Activated CD4-positive, alpha-beta T cell treated with anti-CD3 and anti-CD28 coated beads, Interleukin-2, amount 50 U/mL, for 1 hour (primary cell): ENCODE measurements at places on chromosomes 3 and 15.
A peak's percentile ranks its signal among the peaks of the same experiment; 100 is the strongest.

DNA sequence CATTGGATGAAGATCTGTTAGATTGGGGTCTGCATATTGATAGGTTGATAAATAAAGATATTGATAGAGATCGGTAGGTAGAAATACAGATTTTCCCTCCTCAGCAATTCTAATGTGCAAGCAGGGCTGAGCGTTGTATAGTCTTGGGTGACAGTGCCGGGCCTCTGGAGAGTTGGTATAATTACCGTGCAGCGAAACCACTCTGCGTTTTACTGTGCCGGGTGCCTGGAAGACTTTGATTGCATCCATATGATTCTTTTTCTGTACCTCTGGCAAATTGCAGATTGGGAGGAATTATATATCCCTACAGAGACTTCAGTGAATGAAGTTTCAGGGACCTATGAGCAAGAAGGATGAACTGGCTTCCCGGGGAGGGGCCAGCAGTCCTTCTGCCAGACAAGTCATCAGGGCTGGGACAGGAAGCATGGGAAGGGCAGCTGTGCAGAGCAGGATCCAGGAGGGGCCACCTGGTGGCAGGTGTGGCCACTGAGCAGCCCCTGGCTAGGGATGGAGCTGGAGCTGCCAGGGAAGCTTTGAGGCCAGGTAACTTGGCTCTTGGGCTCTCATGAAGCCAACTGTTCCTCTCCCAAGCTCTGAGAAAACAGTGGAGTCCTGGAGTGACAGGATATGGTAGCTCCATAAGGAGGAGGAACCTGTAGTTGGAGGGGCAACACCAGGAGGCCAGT lies 132.5 kb downstream of the APBA2 start:
- no peak for DNase-seq

DNA sequence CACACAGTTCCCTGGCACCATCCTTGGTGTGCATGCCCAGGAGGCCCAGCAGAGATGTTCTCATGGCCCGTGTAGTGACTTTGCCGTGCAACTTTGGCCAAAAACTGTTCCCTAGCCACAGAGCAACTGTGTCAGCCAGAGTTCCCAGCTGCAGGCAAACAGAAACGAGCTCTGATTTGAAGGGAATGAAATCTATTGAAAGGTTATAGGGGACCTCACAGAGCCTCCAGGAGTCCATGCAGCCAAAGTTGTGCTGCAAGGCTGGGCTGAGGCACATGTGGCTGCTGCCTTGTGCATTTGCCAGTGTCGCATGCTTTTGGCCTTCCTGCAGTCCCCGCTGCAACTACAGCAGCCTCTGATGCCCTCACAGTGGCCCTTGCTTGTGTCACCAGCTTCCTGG lies 70.5 kb downstream of the PLXNA1 start:
- no peak for DNase-seq

GRCh38 chr15:96388673-96389072 lies 58.2 kb downstream of the NR2F2 start:
- DNase-seq = no peak

- DNase-seq = peak; percentile 52
Measured at GRCh38 chr3:13896473-13897154, 16.7 kb upstream of the WNT7A start.

GRCh38 chr3:15982667-15983196 lies 185.0 kb upstream of the ANKRD28 start:
- DNase-seq = no peak

DNA sequence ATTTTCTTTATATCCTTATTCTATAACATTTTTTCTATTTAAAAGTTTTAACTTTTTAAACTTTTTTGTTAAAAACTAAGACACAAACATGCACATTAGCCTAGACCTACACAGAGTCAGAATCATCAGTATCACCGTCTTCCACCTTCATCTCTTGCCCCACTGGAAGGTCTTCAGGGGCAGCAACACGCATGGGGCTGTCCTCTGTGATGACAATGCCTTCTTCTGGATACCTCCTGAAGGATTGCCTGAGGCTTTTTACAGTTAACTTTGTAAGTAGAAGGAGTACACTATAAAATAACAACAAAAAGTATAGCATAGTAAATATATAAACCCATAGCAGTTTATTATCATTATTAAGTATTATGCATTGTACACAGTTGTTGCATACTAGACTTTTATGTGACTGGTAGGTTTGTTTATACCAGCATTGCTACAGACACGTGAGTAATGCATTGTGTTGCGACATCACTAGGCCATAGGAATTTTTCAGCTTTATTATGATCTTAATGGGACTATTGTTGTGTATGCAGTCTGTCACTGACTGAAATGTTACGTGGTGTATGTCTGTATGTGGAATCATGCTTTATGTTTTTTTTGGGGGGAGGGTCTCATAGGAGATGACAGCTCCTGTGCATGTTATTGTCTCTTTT lies 18.2 kb downstream of the ATP1B3 start:
- DNase-seq = no peak

GRCh38 chr15:80191897-80192595 lies 39.2 kb downstream of the FAH start:
- DNase-seq = no peak

GRCh38 chr15:46091860-46092450 lies 457.1 kb downstream of the SQOR start:
- no peak for DNase-seq

- DNase-seq = no peak
Measured at GRCh38 chr15:66865622-66866611, 163.9 kb downstream of the SMAD6 start.

- DNase-seq = no peak
Measured at GRCh38 chr3:143650827-143651226, 197.4 kb downstream of the SLC9A9 start.

- no peak for DNase-seq
Measured at GRCh38 chr3:73547427-73548248, 77.1 kb downstream of the PDZRN3 start.
